ENCODE measurements at places on chromosomes 5 and 9. TPM values are rescaled to one million over a fixed set of nuclear protein-coding genes. Genes with fewer than 3 reads are reported as not detected.

DNA sequence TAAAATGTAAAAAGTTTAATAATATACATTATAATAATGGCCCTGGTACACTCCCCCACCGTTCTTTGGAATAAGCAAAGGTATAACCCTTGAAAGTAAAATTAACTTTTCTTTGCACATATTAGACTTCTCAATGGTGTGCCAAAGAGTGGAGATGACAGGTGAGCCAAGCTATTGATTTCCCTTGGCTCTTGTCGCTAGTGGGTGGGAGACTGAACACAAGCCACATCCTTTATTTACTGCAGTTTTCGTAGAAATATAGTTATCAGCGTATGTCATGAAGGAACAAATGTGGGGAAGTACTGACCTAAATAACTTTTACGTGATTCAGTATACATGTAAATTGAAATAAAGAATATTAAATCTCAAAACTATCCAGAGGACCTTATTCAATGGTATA, 549.3 kb downstream of the RAB3C start:
- peaks cover 32% of the 10 kb centered on the region for H3K4me1 ChIP-seq
- no peaks in the 10 kb centered on the region for H3K27me3 ChIP-seq
- no peaks in the 10 kb centered on the region for H3K36me3 ChIP-seq
- H3K27ac ChIP-seq: no peak overlapping the region

DNA sequence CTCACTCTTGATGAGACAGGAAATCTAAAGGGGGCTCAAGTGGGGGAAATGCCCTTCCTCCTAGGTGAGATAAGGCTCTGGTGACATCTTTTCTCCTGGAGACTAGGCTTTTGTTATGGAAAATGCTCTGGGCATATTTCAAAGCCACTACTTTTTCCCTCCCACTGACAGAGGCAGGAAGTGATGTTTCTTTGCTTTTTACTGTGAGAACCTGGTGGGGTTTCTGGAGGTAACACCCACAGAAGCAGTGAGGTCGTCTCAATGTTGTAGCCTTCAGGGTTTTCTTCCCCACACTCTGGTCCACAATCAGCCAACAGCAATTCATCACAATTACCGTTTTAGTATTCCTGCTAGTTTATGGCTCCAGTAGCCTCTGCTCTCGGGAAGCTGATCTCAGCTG, 41.4 kb upstream of the FAM240B start:
- H3K4me3 ChIP-seq: no peak overlapping the region
- H3K36me3 ChIP-seq: no peaks in the 10 kb centered on the region
- no peak overlapping the region for H3K27ac ChIP-seq
- H3K27me3 ChIP-seq: peaks cover 13% of the 10 kb centered on the region

Gene MOB3B
- 0.80 TPM for total RNA-seq

Gene PPP1R26
- total RNA-seq: 2.4 TPM

Gene DRD1
- not detected for total RNA-seq

Gene LPAR1
- total RNA-seq: not detected

Gene OR1Q1
- total RNA-seq: not detected

Gene PCDHB3
- not detected for total RNA-seq

Measured in activated CD4-positive, alpha-beta T cell treated with anti-CD3 and anti-CD28 coated beads for 36 hours (primary cell).